ENCODE measurements at places on chromosomes 3 and 15.

DNA sequence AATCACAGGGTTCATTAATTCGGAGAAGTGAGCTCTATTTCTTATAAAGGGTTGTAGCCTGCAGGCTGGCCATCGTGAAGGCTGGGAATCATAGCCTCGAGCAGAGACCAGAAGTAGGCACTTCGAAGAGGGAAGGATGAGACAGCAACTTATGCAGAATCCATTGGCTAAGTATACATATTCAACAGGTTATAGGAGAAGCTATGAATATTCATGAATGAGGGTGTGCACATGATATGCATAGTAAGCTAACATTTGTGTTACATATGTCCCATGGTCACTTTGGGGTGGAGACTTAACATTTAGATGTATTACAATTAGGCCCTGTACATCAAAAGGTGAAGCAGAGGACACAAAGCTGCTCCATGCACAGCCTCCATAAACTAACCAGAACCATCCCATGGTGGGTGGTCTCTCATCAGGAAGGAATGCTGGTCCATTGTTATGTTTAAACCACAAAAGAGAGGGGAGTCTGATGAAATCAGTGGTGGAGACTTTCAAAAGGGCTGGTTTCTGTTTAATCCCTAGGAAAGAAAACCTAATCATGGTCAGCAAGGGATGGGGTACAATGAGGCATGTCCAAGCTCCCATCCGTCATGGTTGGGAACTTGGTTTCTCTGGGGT lies 80.8 kb upstream of the FHIT start:
- no peak for DNase-seq

- DNase-seq, result no peak
These were observed 81.2 kb upstream of the CDV3 start for GRCh38 chr3:133492159-133492741.

DNA sequence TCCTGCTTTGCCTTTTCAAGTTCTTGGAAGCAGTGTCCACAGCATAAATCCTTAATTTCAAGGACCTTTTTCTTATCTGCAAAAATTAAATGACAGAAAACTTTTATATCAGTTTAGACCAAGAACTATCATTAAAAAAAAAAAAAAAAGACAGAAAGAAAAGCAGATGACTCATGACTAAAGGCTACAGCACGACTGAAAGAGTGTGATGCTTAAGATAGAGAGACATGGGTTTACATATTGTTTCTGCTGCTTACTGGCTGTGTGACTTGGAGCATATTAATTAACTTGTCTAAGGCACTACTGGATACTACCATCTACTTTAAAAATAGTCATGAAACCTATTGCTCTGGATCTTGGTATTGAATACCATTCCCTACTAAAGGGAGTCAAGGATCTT lies 62.3 kb downstream of the CEP152 start:
- no peak for DNase-seq

GRCh38 chr3:119338754-119339153 lies 44.6 kb downstream of the ARHGAP31 start:
- no peak for DNase-seq

DNA sequence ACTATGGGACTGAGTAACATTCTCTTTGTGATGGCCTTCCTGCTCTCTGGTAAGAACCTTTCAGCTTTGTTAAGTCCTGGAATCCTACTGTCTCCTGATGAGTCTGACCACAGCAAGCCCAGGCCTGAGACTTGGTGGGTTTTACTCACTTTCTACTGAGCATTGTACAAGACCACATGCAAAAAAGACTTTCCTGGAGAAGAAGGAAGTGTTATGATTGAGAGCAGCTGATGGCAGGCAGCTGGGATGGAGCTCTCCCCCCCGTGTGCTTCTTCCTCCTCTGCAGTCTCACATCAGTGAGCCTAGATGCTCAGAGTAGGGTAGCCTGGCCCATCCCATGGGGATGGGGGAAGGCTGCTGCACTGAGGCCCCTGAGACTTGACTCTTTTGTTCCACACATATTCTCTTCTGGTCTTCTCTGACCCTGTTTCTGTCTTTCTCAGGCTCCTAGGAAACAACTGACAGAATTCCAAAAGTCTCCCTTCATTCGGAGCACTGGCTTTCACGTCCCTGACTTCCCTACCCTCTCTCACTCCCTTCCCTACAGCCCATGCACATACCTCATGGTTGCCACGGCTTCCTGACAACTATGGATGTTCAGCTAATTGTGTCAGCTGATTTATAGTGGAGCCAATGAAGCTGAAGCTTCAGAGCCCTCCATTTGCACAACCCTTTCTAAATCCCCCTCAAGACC lies 36.6 kb downstream of the CD86 start:
- DNase-seq, result no peak

All from activated T-cell treated with anti-CD3 and anti-CD28 coated beads for 24 hours (primary cell).